ENCODE measurements at places on chromosomes 3 and 15.

DNA sequence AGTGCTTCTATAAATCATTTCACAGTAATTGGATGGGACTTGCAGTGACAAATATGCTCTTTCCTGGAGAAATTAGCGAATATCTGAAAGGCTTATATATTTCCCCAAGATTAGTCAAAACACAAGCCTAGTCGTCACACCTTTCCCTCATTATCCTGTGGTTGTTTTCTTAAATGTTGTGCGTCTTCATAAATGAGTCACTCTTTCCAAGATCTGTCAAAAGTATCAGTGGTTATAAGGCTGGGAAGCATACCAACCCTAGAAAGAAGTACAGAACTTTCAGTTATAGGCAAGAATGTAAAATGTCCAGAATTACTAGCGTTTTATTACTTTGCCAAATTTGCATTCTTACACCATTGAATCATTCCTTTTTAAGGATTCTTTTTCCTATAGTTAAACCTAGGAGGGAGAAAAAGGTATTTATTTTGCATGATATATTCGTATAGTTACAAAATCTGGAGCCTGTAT, 33.6 kb downstream of the TMEM212 start:
- DNase-seq: no peak

DNA sequence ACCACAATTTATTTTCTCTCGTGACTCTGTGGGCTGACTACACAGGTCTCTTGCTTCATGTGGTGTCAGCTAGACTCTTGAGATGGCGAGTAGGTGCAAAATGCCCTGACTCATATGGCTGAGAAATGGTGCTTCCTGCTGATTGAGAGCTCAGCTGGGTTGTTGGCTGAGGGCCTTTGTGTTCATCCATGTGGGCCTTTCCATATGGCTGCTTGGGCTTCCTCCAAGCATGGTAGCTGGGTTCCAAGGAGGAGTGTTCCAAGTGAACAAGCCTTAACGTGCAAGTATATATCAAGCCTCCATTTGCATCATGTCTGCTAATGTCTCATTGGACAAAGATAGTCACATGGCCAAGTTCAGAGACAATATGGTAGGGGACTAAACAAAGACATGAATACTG, 164.0 kb downstream of the PDCD6IP start:
- no peak for DNase-seq

GRCh38 chr3:130557336-130558035, 40.5 kb downstream of the COL6A6 start:
- DNase-seq: no peak

DNA sequence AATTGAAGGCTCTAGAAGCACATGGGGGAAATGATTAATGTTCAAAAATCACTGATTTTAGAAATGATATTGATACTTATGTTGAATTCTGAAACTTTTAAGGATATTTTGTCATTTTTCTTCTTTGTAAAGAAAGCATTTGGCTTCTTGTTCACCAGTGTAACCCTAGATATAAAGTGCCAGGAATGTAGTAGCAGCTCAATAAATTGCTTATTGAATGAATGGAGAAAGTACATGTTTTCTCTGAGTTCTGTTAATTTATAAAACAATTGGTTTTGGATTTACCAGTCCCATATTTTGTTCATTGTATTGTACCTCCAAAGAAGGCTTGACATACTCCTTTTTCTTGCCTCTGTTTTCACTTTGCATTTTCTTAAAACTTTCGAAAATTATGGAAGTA, 2.4 kb downstream of the PLCL2 start:
- DNase-seq: no peak

GRCh38 chr3:181134873-181135272, 145.3 kb upstream of the DNAJC19 start:
- no peak for DNase-seq

GRCh38 chr3:99866261-99866761, 48.6 kb downstream of the CMSS1 start:
- no peak for DNase-seq

DNA sequence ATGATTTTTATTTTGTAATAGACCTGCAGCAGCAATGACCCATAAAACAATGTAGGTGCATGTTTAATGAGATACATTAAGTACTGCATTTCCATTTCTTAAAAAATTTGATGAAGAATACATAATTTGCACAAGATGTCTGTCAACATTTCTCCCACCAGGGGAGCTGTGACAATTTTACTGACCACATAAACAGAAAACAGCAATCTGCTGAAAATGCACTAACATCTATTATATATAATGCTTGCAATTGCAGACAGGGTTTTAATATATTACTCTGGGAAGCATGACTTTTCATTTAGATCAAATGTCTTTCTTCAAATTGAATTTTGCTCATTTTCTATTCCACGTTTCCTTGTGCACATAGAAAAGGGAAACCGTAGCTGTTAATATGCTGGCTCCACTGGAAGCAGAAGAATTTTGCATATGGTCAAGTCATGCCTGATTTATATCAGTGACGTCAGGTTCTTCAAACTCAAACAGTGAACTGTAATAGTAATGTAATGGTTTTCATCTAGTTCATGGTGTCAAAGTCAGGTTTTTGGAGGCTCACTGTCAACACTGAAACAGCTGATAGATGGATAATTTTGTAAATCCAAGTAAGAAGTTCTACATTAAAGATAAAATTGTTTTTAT, 79.8 kb upstream of the IGF1R start:
- no peak for DNase-seq
